GM19239 (cell line): ENCODE measurements at places on chromosomes 4 and X.

DNA sequence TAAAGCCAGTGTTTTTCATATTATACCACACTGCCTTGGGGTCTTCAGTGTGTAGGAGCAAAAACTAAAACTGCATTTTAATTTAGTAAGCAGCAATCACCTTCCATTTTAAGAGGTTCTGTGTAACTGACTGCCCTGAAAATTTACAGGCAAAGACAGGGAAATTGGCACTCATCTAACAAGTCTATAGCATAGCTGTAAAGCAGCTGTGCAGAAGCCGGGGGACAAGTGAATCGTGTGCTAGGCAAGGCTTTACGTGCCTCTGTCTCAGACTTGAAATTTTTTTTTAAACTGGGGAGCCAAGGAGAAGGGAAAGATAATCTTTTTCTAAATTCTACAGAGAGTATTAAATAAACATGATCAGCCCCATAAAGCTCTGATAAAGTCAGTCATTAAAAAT lies 39.7 kb downstream of the TSPAN5 start:
- no peak for DNase-seq

DNA sequence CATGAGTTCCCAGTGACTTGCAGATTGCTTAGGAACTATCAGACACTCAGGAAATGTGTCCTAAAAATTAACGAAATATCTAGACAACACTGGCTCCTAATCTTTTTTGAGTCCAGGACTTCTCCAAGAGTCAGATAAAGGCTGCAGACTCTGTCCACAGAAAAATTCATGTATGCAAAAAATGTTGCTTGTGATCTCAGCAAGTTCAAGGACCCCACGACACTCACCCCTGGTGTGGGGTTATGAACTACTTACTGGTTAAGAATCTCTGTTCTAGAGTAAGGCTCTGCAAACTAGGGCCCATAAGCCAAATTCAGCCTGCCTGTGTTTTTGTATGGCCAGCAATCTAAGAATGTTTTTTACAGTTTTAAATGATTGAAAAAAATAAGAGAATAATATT lies 93.2 kb downstream of the MBNL3 start:
- no peak for DNase-seq

- DNase-seq: no peak
These were observed 94.9 kb upstream of the UNC5C start for GRCh38 chr4:95643627-95644026.

DNA sequence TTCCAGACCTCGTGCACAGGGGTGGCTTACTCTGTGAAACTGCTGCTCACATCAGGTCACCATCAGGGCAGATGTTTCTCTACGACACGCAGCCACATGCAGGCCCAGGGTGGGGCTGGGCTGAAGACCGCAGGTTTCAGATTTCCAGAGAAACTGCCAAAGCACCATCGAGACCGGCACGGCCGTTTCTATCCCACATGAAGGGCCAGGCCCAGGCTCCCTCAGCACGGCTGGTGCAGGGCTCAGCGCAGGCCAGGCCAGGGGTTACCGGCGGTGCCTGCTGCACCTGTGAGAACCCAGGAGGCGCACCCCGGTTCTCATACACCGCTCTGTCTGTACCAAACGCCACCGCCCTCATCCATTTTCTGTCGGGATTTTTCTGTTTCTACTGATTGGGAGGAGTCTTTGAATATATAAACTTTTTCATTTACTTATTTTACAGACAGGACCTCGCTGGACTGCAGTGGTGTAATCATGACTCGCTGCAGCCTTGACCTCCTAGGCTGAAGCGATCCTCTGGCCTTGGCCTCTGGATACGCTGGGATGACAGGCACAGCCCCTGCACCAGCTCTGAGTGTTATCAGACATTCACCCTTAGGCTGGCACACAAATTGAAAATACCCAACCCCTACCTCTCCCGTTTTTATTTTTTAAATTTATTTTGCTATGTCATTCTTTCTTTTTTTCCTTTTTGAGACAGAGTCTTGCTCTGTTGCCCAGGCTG lies 17.1 kb downstream of the CTBP1 start:
- no peak for DNase-seq

GRCh38 chrX:142251202-142251601 lies 46.1 kb upstream of the MAGEC2 start:
- DNase-seq: no peak

- no peak for DNase-seq
These were observed 96.4 kb upstream of the IQCM start for GRCh38 chr4:149912000-149912399.

DNA sequence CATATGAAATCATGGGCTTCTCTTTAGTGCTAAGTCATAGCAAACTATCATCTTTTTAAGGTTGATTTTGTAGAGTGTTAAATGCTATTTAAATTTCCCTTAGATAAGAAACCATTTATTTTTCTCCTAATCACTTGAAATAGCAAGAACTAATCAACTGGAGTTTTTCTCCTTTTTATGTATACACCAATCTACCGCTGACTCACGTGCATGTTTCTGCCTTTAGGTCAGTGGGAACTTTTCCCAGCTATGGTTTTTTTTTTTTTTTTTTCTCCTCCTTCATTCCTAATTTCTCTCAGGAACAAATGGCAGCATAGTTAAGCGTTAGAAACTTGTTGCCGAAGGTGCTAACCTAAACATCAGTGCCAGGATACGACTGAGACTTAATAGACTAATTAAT lies 176.4 kb downstream of the BMPR1B start:
- DNase-seq: no peak

GRCh38 chr4:84809946-84810345 lies 156.5 kb downstream of the WDFY3 start:
- DNase-seq: no peak

DNA sequence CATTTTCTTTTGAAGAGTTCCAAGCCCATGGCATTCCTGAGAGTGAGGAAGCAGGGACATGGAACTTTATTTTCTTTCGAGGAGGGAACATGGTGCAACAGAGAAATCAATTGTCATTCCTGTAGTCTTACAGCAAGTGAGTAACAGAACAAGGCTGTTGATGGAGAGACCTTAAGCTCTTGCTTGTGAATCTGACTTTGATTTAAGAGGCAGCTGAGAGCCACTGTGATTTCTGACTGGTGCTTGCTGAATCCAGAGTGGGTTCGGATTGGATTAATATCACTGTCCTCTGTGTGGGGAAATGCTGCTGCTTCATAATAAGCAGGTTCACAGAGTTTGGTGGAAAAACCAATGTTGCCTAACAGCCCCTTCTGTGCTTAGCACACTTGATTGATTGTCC lies 4.7 kb upstream of the ATP1B4 start:
- no peak for DNase-seq

DNA sequence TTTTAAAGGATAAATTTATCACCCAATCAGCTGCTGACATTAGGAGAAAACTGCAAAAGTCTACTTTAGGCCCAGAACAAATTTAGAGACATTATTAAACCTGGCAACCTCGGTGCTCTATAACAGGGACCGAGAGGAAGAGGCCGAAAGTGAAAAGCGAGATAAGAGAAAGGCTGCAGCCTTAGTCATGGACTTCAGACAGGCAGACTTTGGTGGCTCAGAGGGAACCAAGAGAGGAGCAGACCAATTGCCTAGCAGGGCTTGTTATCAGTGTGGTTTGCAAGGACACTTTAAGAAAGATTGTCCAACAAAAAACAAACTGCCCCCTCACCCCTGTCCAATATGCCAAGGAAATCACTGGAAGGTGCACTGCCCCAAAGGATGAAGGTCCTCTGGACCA lies 12.8 kb upstream of the UGT2B10 start:
- no peak for DNase-seq

GRCh38 chr4:150385606-150386005 lies 196.3 kb upstream of the MAB21L2 start:
- no peak for DNase-seq

GRCh38 chr4:186724058-186724863 lies 605 bp upstream of the FAT1 start:
- DNase-seq: peak; percentile 23

DNA sequence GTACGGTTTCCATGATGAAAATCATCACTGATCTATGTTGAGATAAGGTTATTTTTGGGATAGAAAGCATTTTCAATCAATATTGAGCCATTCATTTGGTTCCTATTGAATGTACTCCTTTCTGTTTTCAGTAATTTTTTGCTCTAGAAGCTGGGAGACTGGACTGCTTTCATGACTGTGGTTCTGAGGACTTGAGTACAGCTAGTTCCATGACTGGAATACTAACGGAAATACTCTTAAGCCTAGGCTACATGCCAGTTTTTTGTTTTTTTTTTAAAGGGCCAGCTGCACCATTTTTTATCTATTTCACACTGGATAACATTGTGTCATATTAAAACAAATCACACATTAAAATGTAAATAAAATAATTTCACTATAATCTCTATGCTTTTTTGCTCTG lies 16.7 kb downstream of the PRR32 start:
- DNase-seq: no peak

- DNase-seq: no peak
These were observed 453.9 kb downstream of the PDHA2 start for GRCh38 chr4:96293806-96294205.

DNA sequence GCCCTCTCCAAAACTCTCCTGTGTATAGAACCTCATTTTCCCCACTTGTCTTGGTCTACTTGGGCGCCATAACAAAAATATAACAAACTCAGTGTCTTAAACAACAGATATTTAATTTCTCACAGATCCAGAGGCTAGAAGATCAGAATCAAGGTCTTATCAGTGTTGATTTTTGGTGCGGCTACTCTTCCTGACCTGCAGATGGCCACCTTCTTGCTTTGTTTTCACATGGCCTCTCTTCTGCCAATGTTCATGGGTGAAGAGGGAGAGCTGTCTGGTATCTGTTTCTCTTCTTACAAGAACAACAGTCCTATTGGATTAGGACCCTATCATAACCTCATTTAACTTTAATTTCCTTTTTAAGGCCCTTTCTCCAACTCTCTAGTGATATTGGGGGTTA lies 177.3 kb downstream of the PABPC4L start:
- DNase-seq: no peak

GRCh38 chr4:22435652-22436051 lies 80.2 kb downstream of the ADGRA3 start:
- no peak for DNase-seq

GRCh38 chr4:24979554-24979953 lies 51.2 kb downstream of the LGI2 start:
- DNase-seq: no peak

DNA sequence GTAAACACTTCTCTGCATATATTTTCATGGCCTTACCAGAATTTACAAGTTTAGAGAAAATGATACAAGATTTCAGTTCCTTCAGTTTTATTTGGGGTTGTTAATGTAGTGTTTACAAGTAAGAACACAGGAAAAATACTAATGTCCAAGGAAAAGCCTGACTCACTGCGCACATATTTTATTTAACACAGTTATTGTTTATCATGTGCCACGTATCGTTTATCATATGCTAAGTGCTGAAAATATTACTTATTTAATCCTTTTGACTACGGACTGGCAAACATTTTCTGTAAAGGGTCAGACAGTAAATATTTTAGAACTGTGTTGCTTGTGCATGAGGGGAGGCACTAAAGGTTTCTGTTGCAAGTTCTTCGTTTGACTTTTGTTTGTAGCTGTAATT lies 794 bp downstream of the HSD17B13 start:
- no peak for DNase-seq

DNA sequence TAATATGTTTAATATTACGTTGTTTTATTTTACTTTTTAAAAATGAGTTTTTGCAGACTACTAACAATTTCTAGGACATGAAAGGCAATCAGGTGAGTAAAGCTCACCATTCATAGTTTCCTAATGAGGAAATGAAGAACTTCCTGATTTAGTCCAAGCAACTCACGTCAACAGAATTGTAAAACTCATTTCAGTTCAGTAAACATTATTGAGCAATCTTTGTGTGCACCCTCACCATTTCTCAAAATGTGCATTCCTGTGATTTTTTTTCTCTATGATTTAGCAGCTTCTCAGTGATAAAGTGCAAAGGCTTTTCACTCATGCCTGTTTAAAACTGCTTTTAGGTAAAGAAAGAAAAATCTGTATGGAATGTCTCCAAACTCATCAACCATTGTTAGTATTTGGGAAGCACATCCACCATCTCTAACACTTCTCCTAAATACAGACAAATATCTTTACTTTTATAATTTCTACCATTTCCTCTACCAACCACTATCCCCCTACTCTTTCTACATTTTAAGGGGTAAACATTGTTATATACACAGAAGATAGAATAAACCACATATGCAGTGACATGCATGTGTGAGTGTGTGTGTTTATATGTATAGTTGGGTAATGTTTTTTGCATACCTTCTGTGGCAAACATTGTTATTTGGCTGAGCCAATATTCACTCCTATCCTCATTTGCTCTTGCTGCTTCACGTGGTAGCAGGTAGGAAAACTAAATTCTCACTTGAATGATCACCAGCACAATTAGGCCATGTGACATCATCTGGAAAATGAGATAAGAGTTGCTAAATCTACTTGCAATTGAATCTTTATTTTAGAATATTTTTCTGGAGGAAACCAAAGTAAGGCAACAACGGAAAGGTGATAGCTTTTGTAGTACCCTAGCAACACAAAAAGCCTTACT lies 54.7 kb upstream of the PRDM8 start:
- no peak for DNase-seq

- no peak for DNase-seq
These were observed 38.9 kb downstream of the RASGEF1B start for GRCh38 chr4:81432825-81433224.

DNA sequence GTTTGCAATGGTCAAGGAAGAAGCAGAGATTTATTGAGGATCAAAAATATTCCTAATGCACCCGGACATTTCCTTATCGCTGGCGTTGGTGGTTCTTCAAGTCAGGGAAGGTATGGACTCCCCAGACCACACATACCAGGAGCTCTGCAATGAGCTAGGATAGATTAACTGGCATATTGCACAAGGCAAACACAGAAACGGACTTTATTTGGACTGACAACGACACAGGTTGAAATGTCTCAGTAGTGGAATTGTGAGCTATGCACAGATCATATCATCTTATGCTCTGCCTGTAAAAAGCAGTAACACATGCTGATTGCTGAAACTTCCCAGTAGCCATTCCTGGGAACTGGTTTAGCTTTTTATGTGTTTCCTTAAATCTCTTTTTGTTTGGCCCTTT lies 1.7 kb downstream of the TSPAN7 start:
- DNase-seq: no peak

GRCh38 chr4:118910221-118910620 lies 21.6 kb downstream of the SYNPO2 start:
- no peak for DNase-seq

- DNase-seq: no peak
These were observed 41.4 kb upstream of the CHRDL1 start for GRCh38 chrX:110836982-110837381.

- DNase-seq: no peak
These were observed 40.6 kb downstream of the ZNF81 start for GRCh38 chrX:47877327-47877726.
